HL-60 (cell line): ENCODE measurements at places on chromosomes 5 and 9.

DNA sequence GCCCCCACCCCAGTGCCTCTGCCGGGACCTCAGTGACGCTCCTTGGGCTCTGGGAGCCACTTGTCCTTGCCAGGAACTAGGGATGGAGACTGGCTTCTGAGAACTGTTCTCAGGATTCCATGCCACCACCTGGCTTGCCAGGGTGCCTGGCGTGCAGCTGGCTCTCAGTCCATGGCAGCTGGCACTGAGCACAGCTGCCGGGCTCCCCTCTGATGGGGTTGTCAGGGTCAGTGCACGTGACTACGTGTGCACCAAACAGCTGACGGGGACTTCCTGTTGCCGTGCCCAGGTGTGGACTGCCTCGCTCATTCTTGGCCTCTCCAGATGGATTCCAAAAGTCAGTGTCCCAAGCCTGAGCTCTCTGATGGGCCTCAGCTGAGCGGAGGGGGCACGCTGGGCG is 9.4 kb downstream of the KCNT1 start:
- no peak for DNase-seq

DNA sequence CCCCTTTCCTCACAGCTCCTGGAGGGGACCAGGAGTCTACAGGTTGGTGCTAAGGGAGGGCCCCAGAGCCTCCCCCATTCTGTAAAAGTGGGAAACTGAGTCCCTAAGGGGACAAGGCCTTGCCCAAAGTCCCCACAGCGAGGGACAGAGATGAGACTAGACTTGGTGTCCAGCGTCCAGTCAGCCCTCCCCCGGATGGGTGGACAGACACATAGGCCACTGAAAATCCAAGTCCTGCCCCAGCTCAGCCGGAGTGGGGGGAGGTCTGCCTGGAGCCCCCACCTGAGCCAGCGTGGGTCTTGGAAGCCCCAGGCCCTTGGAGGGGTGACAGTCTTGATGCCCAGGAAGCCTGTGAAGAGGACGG is 5.2 kb downstream of the BARHL1 start:
- DNase-seq = no peak

DNA sequence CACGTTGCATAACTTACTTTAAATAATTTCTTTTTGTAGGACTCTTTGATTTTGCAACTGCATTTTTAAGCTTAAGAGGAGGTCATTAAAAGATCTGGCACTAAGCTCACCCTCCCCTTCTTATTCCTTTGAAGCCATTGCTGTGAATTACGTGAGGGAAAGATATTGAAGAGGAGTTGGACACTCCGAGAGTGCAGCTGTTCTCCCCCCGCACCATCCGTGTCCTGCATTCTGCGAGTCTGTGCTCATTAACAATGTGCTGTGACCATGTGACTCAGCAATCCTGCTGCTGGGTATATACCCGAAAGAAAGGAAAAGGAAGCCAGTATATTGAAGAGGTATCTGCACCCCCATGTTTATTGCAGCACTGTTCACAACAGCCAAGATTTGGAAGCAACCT is 40.0 kb downstream of the NXNL2 start:
- DNase-seq = no peak

GRCh38 chr9:89345476-89345875 is 27.2 kb downstream of the SECISBP2 start:
- DNase-seq = no peak

DNA sequence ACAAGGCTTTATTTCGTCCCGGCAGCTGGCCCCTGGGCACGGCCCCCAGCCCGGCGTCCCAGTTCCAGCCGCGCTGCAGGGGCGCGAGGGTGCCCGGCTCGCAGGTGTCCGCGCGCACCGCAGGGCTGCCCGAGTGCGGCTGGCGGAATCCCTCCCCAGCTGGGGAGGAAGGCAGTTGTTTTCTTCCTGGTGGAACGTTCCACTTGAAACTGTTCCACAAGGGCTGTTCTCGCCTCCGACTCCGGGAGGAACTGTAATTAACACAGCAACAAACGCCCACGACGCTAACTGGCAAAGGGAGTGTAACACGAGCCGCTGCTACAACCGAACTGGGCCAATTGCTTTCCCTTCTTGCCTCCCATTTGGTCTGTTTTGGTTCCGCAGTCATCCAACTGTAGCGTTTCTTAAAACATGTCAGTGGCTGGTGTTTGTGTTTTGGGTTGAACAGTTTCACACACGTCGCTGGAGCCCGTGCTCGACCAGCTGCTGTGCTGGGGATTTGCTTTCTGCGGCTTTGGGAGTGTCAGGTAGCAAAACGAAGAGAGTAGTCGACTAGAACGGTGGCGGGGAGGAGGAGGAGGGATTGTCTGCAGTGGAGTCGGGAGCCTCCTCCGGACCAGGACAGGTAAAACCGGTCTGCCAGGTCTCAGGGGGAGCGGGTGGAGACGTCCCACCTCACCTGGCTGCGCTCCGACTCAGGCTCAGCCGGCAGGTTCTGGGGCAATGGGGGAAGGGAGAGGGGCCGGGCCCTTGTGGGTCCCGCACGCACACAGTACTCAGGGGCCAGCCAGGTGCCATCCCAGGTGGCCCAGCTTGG is 131.6 kb upstream of the NIPBL start:
- DNase-seq = no peak

GRCh38 chr5:102762095-102762534 is 7.0 kb downstream of the PAM start:
- no peak for DNase-seq

GRCh38 chr9:92185096-92185495 is 69.9 kb upstream of the SPTLC1 start:
- no peak for DNase-seq

GRCh38 chr5:9401786-9402472 is 143.9 kb downstream of the SEMA5A start:
- peak; percentile 3 for DNase-seq

DNA sequence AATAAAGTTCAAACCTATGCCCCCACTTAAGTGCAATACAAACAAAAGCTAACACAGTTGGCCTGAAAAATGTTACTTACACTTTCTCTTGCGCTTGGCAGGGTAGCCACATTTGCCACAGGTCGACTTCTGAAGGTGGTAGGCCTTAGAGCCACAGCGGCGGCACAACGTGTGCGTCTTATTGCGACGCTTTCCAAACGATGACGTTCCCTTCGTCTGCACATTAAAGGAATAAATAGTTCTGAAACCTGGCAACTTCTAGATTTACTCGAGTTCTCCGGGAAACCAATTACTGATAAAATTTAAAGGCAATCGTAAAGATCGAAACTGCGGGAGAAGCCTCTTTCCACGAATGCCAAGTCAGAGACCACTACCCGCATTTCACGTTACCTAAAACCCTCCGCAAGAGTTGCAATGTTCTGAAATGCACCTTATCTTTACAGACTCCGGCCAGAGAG is 602 bp downstream of the RPL37 start:
- DNase-seq = peak; percentile 25

DNA sequence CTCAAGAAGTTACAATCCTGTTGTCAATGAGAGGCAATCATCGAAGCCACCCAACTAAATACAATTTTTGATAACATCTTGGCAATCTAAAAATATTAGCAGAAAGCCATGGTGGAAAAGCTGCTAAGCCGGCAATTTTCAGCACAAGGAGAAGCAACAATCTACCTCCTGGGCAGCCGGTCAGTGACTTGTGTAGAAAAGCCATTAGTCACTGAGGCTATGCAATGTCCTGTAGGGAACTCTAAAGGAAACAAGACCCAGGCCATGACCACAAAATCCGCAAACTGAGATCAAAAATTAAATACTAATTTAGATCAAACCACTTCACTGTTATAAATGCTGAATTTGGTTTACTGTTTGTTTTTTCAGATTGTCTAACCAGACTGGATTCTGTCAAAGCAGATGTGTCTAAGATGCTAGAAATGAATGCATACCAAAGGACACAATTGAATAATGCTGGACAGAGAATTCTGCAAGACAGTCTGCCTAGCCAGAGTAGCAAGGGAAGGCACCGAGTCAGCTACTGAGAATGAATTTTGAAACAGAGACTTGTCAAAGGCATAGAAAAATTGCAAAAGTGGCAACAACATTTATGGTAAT is 384.8 kb downstream of the PRELID2 start:
- no peak for DNase-seq

DNA sequence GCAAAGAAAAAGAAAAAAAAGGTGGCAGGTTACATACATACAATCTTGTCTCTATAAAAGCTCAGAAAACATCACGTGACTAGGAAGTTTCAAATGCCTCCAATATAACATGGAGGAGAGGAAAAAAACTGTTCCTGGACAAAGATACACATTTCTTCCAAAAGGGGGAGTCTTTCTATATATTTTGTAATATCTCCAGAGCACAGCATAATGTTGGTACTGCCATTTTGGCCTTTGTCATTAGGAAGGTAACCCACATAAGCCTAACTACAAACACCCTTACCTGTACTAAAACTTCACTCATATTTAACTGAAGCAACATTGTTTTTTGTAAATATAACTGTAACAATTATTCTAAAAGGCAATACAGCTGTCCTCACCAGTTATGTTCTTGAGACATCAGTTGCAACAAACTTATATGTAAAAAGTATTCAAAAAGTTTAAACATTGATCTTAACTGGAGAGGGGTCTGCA is 1.2 kb upstream of the BTF3 start:
- DNase-seq = no peak

DNA sequence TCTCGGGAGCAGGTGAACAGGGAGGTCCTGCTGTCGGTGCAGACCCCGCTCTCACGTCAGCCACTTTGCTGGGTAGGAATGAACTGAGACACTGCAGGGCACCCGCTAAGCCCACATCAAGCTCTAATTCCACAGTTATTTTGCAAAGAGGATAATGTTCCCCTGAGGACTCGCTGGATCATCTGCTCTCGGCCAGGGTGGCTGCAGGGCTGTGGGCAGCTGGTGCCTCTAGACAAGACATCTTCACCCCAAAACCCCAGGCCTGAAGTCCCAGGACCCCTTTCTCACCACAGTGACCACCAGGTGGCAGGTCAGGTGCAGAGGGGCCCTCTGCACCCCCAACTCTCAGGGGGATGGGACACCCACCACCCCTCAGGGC is 135.1 kb upstream of the PPP1R26 start:
- no peak for DNase-seq

DNA sequence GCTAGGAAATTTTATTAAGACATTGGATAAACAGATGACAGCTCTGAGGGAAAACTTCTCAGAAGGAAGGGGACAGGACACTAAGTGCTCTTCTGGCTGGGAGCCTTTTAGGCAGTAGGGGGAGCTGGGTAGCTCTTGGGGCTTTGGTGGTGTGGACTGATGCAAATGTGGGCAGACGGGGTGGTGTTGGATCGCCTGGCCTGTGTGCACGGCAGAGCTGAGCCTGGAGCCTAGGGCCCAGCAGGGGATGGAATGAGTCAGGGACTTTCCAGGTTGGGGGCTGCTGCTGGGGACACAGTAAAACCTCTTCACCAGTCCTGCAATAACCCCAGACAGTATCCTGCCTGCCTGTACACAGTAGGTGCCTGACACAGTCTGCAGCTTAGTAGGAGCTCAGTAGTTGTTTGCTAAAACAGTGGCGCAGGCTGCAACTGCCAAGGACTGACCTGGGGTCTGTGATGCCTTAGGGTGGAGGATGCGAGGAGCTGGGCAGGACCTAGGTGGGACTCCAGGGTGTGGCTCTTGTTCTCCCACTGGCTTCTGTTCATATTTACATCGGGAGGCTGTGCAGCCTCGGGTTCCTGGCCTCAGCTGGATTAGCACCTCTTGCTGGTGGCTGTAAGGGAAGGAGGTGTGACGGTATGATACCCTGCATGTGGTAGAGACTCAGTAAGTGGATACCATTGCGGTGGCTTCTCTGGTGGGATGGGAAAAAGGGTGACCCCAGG is 83.8 kb downstream of the DAB2IP start:
- DNase-seq = peak; percentile 7

DNA sequence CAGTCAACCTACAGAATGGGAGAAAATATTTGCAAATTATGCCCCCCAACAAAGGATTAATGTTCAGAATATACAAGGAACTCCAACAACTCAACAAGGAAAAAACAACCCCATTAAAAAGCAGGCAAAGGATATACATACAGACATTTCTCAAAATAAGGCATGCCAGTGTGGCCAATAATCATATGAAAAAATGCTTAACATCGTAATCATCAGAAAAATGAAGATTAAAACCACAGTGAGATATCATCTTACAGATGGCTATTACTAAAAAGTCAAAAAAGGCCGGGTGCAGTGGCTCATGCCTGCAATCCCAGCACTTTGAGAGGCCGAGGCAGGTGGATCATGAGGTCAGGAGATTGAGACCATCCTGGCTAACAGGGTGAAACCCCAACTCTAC is 103.2 kb downstream of the KLHL3 start:
- DNase-seq = no peak

DNA sequence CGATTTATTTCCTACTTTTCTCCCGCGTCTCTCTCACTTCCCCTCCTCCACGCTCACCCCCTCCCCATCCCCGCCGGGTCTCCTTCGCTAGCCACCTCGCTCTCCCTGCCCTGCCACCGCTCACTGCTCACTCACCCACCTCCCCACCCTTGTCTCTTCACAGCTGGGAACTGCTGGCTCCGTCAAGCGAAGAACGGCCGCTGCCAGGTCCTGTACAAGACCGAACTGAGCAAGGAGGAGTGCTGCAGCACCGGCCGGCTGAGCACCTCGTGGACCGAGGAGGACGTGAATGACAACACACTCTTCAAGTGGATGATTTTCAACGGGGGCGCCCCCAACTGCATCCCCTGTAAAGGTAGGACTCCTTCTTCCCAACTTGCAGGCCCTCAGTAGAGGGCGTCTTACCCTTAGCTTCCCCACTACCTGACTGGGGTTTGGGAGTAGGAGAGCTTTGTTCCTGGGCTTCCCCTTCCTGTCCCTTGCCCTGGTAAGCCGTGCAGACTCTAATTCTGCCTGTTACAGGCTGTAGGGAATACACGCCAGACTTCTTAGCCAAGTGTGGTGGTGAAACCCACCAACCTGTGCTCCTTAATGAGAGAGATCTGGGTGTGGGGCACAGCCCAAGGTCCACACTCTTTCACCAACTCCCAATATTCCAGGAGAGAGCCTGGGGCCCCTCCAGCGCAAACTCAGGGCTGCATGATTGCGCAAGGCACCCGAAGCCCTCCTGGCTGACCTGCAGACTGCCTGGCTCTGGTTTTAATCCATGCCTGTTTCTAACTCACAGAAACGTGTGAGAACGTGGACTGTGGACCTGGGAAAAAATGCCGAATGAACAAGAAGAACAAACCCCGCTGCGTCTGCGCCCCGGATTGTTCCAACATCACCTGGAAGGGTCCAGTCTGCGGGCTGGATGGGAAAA is 2.5 kb downstream of the FST start:
- DNase-seq = no peak

DNA sequence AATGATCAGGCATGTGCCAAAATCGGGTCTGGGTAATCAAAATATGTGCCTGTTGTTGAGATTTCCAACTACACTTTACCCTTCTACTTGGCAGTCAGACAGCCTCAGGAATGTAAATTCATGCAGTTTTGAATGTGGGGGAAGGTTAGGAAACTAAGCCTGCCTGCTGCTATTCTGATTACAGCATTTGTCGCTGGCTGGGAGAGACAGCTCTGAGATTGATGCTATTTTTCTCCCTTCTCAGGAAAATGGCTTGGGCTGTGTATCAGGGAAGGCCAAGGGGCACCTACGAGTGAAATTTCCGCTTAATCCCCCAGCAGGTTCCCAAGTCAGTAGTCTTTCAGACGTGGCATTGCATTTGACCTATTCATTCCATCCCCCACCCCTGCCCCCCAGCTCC is 3.6 kb upstream of the RGS7BP start:
- no peak for DNase-seq
